LoVo (cell line): ENCODE measurements at places on chromosomes 4 and X.
A peak's percentile ranks its signal among the peaks of the same experiment; 100 is the strongest.

GRCh38 chr4:156598138-156598681 lies 373.4 kb downstream of the PDGFC start:
- DNase-seq = no peak

GRCh38 chr4:152699313-152699712 lies 19.5 kb upstream of the TMEM154 start:
- no peak for DNase-seq

GRCh38 chrX:13099121-13099520 lies 54.7 kb upstream of the FAM9C start:
- no peak for DNase-seq

DNA sequence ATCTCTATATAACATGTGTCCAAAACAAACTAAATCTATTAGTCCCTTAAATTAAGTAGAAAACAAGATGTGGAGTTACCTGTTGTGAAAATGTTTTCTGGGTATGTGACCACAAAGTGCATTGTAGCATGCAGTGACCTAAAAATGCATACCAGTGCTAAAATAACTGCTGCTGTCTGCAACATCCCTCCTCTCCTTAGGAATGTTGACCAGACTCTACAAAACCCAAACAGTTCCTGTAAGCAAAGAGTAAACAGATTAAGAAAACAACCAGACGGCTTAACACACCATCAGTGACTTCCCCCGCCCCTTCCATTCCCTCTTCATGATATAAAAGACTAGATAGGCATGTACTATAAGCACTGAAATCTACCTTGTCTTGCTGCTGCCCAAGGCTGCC lies 15.8 kb upstream of the RAB33B start:
- DNase-seq = no peak

- DNase-seq = no peak
Measured at GRCh38 chrX:2697741-2698299, 6.7 kb downstream of the CD99 start.

- DNase-seq = no peak
Measured at GRCh38 chr4:55543858-55544257, 2.9 kb downstream of the CLOCK start.

- no peak for DNase-seq
Measured at GRCh38 chr4:6124386-6125102, 75.8 kb downstream of the JAKMIP1 start.

GRCh38 chr4:48360285-48361011 lies 19.1 kb downstream of the SLAIN2 start:
- no peak for DNase-seq

GRCh38 chr4:2243681-2244380 lies 1.9 kb upstream of the HAUS3 start:
- no peak for DNase-seq

DNA sequence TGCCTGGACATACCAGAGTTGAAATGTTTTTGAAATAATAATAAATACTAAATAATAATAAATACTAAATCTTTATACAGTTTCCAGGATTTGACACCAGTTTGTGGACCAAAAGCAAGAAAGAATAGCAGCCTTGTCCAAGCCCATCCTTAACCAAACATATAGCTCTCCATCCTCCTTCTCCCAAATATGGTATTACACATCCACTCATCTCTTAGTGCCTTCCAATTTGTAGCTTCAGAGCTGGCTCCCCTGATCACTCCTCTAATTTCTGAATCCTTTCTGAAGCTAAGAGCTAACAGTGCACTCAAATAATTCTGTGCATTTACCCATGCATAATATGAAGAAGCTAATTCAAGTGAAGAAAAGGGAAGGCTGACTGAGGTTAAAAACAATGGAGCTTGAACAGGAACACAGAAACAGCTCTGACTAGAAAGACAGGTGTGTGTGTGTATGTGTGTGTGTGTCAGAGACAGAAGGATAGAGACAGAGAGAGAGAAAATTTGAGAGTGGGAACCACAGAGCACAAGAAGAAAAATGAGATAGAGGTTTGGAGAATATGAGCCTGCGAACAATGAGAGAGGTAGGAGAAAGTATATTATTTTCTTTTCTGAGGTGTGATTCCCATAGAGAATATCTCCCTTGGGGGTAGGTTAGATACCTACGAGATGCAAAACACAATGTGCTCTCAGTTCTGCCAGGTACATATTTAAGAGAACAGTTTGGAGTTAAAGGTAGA lies 123.5 kb downstream of the CAMK2D start:
- no peak for DNase-seq

GRCh38 chr4:72496119-72496518 lies 72.9 kb downstream of the ADAMTS3 start:
- no peak for DNase-seq

DNA sequence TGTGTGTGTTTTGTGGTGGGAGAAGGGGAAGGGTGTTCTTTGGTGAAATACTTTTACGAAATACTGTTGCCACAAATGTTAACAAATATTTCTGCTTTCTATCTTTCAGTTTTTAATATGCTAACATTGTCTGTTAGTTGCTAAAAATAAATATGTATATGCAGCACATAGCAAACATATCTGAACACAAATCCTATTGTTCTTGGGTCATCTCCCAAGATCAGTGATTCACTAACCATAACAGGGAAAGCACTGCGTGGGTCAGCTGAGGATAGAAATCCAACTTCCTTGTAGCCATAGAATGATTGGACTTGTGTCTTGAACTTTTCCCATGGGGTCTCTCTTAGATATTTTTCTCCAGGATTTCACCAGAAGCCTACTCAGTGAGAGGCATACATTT lies 250.3 kb upstream of the FAM47A start:
- DNase-seq = no peak

DNA sequence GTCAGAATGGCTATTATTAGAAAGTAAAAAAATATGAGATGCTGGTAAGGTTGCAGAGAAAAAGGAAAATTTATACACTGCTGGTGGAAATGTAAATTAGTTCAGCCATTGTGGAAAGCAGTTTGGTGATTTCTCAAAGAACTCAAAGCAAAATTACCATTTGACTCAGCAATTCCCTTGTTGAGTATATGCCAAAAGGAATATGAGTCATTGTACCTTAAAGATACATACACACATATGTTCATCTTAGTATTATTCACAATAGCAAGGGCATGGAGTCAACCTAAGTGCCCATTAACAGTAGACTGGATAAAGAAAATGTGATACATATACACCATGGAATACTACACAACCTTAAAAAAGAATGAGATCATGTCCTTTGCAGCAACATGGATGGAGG lies 148.2 kb downstream of the COMMD8 start:
- no peak for DNase-seq

GRCh38 chrX:70979136-70979762 lies 48.4 kb upstream of the SLC7A3 start:
- DNase-seq = peak; percentile 4

DNA sequence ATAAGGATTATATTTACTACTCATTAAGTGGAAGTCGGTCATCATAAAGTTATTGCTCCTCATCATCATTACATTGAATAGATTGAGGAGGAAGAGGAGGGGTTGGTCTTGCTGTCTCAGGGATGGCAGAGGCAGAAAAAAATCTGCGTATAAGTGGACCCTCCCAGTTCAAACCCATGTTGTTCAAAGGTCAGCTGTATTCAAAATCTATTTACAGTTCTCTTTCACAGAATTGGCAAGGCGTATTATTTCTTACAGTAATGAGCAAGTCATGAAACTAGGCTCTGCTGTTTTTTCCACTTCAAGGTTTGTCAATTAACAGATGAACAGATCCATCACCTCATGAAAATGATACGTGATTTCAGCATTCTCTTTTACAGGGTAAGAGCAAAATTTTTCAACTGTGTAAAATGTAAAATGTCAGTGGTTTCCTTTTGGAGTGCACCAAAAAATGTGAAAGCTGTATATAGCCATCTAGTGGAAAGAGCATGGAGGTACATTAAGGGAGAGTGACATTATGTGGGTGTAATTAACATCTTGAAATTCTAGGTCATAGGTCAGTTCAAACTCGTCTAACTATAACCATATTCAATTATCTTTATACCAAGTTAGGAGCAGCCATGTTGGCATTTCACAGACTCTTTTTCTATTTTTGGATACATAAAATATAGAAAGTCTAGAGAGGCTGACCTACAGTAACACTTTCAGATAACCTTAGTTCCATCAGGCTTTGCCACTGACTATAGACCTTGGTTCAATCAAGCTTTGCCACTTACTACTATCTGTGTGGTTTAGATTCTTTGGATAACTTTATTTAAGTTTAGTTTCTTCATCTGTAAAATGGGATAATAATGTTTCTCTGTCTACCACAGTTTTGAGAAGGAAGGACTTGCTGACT lies 30.1 kb downstream of the NEIL3 start:
- DNase-seq = peak; percentile 49

DNA sequence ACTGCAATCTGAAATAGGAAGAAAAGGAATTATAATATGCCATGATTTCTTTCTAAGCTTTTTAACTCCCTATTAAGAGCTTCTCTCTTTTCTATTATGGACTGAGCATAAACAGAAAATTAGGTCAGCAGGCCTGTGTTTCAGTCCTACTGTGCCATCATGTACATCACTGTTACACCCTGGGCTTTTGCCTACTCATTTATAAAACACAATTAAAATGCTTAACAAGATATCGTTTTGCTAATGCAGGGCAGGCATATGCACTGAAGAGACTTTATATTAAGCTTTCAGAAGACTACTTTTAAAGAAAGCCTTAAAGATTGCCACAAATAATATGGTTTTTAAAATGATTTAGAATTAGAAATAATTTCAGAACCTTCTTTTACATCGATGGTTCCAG lies 828 bp upstream of the BBS12 start:
- DNase-seq = no peak

GRCh38 chrX:121093011-121093410 lies 45.6 kb downstream of the GLUD2 start:
- no peak for DNase-seq

GRCh38 chrX:102711872-102712215 lies 404 bp upstream of the GPRASP2 start:
- no peak for DNase-seq

DNA sequence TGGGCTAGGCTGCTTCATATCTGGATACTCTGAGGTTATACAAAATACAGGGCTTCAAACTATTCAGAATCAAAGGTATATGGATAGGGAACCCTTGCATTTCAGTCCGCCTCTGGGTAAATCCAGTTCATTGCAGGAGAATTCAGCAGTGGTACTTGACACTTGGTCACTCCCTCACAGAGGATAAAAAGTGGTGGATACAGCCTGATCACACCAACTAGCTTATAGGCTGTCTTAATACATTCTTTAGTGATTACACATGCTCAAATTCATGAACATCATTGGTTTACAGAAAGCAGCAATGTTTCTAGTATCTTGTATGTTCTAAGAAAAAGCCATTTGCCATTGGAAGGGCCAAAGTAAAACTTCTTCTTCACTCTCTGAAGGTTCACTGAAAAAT lies 104.8 kb upstream of the PDE5A start:
- no peak for DNase-seq

- DNase-seq = no peak
Measured at GRCh38 chrX:30597216-30598012, 19.8 kb upstream of the TASL start.

DNA sequence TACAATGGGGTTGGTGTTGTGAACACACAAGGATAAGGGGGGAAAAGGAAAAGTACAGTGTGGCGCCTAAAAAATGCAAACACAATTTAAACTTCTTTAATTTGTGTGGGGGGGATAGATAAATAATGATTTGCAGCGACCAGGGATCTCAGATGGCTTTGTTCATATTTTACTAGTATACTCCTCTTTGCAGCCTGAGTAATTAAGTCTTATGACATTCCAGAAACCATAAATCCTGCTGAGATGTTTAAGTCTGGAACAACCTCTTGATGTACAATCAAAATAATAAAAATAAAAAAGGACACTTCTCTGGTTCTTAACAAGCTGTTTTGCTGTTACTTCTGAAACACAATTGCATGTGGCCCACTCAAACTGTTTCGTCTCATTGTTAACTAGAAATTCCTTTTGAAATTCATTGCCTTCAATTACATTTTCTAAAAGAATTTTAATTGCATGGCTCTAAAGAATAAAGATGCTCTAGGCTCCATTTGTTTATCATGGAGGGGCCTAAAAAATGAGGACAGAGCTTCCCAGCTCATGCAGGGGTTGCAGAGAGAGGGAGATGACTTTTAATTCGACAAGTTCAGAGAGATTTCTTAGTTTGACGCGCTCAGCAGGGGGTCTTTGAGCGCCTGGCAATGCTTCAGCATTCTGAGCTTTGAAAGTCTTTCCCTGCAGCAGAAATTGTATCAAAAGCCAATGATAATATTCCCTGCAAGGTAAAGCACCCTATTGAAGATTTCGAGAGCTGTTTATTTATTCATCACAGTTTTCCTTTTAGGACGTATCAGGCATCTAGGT lies 892.4 kb upstream of the TENM3 start:
- DNase-seq = no peak

- DNase-seq = no peak
Measured at GRCh38 chrX:80792205-80792604, 17.5 kb downstream of the BRWD3 start.

DNA sequence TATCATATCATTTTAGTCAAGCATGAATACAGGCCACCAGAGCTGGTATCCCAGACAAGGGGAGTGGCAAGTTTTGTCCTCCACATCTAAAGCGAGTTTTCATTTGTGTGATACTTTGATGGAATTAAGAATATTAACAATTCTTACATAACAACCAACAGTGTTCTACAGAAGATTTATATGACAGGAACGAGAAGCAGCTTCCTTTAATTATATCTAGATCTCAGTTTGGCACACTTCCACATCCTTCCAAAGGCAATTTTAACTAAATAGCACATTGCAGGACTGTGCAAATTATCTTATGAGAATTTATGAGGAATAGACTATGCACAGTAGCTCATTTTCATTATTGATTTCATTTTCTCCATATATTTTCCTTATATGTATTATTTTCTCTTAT lies 121.2 kb upstream of the GUCY1A1 start:
- no peak for DNase-seq
